ENCODE measurements at places on chromosomes 2 and 18. TPM values are rescaled to one million over a fixed set of nuclear protein-coding genes. Genes with fewer than 3 reads are reported as not detected.

DOCK10 gene
- total RNA-seq = 138 TPM

GNAL gene
- 0.40 TPM for total RNA-seq

LRRC30 gene
- total RNA-seq = not detected

ANKRD30BL gene
- total RNA-seq = not detected

GCA gene
- total RNA-seq = 13.6 TPM

CD207 gene
- total RNA-seq = not detected

ATP5F1A gene
- total RNA-seq = 443 TPM

EMILIN2 gene
- total RNA-seq = 35.5 TPM

ABCG8 gene
- total RNA-seq = not detected

EML6 gene
- 0.83 TPM for total RNA-seq

CYS1 gene
- total RNA-seq = 0.24 TPM

IL36A gene
- 0.23 TPM for total RNA-seq

SEMA4C gene
- total RNA-seq = 23.8 TPM

PDCD1 gene
- 83.3 TPM for total RNA-seq

DCDC2C gene
- total RNA-seq = not detected

ORC2 gene
- 66.5 TPM for total RNA-seq

ACSL3 gene
- total RNA-seq = 67.5 TPM

FBXO36 gene
- 0.71 TPM for total RNA-seq

RMC1 gene
- total RNA-seq = 51.0 TPM

CRYBA2 gene
- not detected for total RNA-seq

ALPI gene
- not detected for total RNA-seq

SNORC gene
- total RNA-seq = 1.2 TPM

ATP6V1C2 gene
- not detected for total RNA-seq

LYPD1 gene
- total RNA-seq = not detected

LOXHD1 gene
- total RNA-seq = not detected

PMS1 gene
- 67.2 TPM for total RNA-seq

CRYGC gene
- total RNA-seq = not detected

FASTKD2 gene
- total RNA-seq = 39.1 TPM

GGCX gene
- total RNA-seq = 23.1 TPM

SERPINB13 gene
- total RNA-seq = not detected

CFAP221 gene
- not detected for total RNA-seq

ALK gene
- not detected for total RNA-seq

HOXD3 gene
- not detected for total RNA-seq

VSNL1 gene
- not detected for total RNA-seq

ANO7 gene
- 3.5 TPM for total RNA-seq

PRSS56 gene
- not detected for total RNA-seq

LYPD6 gene
- not detected for total RNA-seq

ALLC gene
- not detected for total RNA-seq

SPHKAP gene
- not detected for total RNA-seq

NLRC4 gene
- total RNA-seq = 0.19 TPM

POTEC gene
- not detected for total RNA-seq

GKN1 gene
- not detected for total RNA-seq

GPC1 gene
- 6.6 TPM for total RNA-seq

EFEMP1 gene
- total RNA-seq = not detected

HOXD11 gene
- not detected for total RNA-seq

GAL3ST2 gene
- 1.2 TPM for total RNA-seq

CYTIP gene
- 321 TPM for total RNA-seq

ST6GAL2 gene
- total RNA-seq = not detected
